ENCODE measurements at places on chromosomes 11 and 22.

GRCh38 chr11:89405629-89406028, 85.5 kb downstream of the NOX4 start:
- no peak for DNase-seq

DNA sequence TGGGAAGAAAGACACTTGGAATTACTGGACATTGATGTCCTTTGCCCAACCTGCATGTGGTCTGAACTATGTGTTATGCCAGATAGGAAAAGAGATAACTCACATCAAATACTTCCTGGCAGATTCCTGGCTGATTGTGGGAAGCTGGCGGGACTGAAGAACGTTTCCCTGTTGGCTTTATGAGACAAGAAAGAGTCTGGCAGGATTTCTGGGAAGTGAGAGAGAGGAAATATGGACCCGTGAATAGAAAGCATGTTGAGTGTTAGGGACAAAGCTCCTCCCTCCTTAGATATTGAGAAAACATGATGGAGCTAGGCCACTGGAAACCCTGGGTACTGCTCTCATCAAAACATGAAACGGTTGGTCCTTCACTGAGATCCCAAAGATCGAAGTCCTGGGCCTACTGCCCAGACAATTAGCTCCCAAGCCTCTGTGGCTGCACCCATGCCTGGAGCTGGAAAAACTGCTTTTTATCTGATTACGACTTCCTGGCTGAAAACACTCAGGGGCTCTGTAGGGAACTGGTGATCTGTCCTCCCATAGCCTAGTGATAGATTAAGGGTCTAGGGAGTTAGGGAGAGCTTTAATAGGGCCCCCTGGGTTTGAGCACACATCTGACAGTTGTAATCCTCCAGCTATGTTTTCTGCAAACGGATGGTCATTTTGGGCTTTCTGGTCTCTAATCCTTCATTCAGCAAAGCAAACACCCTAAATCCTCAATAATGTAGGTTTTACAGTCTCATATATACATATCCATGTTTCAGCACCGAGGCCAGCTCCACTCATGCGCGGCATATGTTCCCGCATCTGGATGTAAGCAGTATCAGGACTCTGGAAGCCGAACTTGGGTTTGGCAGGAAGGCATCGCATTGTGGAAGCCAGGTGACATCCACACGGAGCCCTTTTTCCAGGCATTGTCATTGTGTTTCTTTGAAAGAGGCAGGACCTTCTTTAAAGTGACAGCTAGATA, 6.1 kb upstream of the B3GAT1 start:
- DNase-seq, result no peak

- DNase-seq, result no peak
These were observed 631 bp downstream of the PHF21A start for GRCh38 chr11:46120346-46121300.

- DNase-seq, result no peak
These were observed 4.9 kb downstream of the ATP5MGL start for GRCh38 chr22:42635531-42635930.

- no peak for DNase-seq
These were observed 203.6 kb downstream of the TRIM29 start for GRCh38 chr11:119934267-119934666.

- DNase-seq, result no peak
These were observed 149.1 kb upstream of the E2F8 start for GRCh38 chr11:19389787-19390303.

DNA sequence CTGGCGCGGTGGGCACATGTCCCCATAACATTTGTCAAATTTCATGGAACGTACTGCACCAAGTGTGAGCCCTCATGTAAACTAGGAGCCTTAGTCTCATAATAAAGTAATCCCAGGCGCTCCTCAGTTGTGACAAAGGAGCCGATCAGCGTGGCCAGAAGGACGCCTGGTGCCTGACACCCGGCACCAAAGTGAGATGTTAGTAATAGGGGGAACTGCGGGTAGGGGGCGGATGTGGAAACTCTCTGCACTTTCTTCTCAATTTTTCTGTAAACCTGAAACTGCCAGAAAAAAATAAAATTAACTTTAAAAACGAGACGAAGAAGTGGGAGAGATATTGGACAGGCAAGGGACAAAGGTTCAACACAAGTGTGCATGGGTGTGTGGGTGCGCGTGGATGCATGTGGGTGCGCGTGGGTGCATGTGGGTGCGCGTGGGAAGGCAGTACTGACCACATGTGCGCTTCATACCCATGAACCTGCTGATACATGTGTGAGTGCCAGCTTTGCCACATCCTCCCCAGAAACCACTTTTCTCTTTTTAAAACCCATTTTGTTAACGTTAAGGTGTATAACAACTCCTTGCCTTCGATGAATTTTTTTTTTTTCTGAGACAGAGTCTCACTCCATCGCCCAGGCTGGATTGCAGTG, 55.4 kb upstream of the LINC01488 start:
- peak; percentile 15 for DNase-seq

DNA sequence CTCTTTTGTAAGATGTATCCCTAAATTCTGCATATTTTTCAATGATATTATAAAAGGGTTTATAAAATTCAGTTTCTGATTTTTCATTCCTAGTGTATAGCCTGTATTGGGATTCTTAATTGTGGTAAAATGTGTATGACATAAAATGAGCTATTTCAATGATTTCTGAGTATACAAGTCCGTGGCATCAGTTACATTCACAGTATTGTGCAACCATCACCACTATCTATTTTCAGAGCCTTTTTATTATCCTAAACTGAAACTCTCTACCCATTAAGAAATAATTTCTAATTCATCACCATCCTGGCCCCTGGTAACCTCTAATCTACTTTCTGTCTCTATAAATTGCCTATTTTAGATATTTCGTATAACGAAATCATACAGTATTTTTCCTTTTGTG, 39.8 kb downstream of the EIF3F start:
- DNase-seq, result no peak

DNA sequence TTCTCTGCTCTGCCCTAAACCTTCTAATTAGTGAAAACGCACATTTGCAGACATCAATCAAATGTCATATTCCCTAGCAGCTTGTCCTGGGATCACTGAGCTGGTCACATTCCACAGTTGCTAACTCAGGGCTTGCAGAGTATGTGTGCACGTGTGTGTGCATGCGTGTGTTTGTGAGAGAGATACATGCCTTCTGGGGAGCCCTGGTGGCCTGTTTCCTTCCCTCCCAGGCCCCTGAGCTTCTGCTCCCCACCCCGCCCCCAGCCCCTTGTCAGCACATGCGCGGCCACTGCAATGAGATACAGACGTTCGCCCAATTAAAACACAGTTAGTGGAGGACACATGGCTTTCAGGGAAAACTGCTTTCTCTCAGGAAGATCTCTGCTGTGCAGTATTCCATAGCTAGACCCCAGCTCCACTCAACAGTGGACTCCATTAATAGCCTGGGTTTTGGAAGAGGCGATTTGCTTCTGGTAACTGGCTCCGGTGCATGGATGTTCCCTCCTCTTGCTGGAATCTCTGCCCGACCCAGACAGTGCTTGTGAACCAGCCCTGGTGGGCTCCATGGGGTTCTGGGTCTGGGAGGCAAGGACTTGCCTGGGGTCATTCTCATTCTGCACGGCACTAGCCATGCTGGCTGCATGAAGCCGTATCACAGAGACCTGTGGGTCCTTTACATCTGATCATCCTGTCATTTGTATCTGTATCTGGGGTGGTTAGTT, 17.7 kb downstream of the LRP5 start:
- no peak for DNase-seq

- DNase-seq, result no peak
These were observed 65.3 kb downstream of the ARL14EP start for GRCh38 chr11:30387891-30388861.

GRCh38 chr22:27750584-27751265, 50.8 kb downstream of the MN1 start:
- DNase-seq, result no peak

DNA sequence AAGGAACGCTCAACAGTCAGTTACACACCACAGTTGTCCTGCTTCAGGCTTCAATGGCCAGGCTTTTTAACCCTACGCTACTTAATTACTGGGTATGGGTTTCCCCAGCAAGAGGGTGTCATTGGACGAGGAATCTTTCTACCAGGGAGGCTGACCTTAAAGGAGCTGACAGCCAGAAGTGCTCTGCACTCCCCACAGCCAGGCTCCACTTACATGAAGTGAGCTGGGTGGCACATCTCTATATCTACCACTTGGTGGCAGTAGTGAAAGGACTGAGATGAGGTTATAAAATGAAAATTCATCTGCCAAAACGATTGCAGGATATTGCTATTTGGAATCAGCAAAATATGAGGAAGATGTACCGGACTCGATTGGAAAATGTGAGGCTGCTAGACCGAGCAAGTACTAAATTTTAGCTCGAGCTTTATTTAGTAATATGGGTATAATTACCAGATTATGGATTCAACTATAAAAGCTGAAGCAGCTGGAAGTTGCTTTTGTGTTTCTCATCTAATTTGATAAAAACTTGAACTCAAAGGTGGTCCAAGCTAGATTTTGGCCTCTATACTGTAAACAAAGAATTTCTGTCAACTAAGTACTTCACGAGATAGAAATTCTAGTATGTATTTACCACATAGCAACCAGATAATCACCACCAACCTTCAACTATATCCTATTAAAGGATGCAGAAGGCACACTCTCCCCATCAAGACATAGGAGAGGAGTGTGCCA, 53.9 kb upstream of the CEP126 start:
- DNase-seq, result peak; percentile 0

DNA sequence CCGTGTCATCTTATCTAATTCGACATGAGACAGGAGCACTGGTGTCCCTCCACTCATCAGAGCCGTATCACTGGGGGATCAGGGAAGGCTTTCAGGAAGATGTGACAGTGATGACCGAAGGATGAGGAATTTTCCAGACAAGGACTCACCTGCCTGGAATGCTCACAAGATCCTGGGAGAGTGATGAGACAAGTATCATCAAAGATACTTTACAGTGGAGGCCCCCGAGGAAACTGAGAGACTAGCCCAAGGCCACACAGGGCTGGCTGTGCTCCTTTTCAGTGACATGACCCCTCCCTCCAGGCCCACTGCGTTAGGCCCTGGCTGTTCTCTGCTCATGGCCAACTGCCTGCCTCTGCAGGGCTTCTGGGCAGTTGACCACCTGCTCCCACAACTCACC, 13.0 kb downstream of the CLPB start:
- DNase-seq, result no peak

- DNase-seq, result peak; percentile 49
These were observed at the start of gene RCOR2 for GRCh38 chr11:63916837-63917691. TSS of gene RCOR2 (minus strand) at chr11:63917164. CDS start at chr11:63916456, 708 bp downstream.

DNA sequence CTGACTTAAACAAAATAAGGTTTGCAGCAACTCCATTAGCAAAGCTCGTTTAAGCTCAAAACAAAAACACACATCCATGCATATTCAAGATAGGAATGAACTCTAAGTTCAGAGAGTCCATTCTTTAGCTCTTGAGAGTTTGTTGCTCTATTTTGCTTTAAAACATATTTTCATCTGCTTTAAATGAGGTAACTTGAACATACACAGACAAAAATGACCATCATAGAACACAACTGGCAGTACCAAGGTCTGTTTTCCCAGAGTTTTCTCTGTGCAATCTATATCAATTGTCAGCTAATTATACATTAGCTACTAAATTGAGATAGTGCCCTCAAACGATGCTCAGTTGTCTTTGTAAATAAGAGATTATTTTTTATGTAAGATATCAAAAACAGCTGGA, 423.2 kb upstream of the ANO3 start:
- no peak for DNase-seq

DNA sequence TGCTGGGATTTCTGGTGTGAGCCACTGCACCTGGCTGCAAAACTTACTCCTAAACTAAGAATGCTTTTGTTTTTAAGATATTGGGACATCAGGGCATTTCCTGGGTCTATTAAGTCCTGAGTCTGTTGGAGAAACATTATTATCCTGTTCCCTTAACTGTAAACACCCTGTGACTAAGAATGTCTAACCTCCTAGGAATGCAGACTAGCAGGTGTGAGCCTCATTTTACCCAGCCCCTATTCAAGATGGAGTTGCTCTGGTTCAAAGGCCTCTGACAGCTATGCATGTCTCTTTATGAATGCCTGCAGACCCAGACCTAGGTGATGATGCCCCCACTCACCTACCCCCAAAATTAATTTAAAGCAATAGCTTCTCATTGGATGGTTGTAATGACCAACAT, 46.2 kb downstream of the DEPDC5 start:
- no peak for DNase-seq

- no peak for DNase-seq
These were observed 1488.4 kb upstream of the TENM4 start for GRCh38 chr11:80929031-80929805.

GRCh38 chr22:39992088-39992826, 2.5 kb upstream of the FAM83F start:
- no peak for DNase-seq

GRCh38 chr22:33129621-33130020, 71.4 kb upstream of the SYN3 start:
- no peak for DNase-seq

DNA sequence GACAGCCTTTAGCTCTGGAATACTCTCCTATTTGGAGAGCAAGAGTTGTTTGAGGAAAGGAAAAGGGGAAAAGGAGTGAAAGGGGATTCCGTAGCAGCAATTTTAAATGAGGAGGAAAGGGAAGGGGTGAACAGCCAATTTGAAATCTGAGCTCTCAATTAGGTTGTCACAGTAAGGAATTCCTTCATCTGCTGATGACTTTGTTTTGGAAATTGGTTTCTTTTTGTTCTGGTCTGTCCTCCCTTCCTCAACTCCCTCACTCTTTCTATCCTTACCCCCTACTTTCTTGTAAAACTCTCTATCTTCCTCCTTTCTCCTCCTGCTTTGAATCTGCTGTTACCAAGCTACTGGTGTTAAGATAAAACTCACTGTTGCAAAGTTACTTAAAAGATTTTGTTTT, 1155.6 kb downstream of the DLG2 start:
- no peak for DNase-seq

GRCh38 chr11:77035039-77035438, 841 bp downstream of the B3GNT6 start:
- no peak for DNase-seq

GRCh38 chr11:1049071-1049405, 12.5 kb upstream of the MUC6 start:
- no peak for DNase-seq

DNA sequence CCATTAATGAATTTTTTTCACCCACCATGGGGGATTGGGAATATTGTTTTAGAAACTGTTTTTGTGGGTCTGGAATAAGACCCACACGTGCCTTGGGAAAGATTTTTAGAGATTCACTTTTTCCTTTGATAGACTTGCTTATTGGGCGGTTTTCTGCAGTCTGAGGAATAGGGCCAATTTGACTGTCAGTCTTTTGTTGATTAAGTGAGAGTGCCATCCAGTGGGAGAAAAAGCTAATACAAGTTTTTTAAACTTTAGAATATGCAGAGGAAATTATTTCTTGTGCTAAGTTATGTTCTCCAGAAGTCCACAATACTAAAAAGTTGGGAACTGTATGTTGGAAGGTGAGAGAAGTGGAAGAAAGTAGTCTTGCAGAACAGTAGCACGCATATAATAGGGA, 56.1 kb downstream of the PRMT3 start:
- no peak for DNase-seq

- peak; percentile 51 for DNase-seq
These were observed 90.6 kb downstream of the RPS6KA4 start for GRCh38 chr11:64449381-64450167.

- DNase-seq, result no peak
These were observed 3.2 kb upstream of the PIWIL4 start for GRCh38 chr11:94563848-94564467.

Data from stimulated activated CD8-positive, alpha-beta memory T cell treated with anti-CD3 and anti-CD28 coated beads, Interleukin-4, amount 100 ng/mL, for 24 hours (primary cell).